ENCODE measurements at places on chromosomes 1 and 21. TPM values are rescaled to one million over a fixed set of nuclear protein-coding genes. Genes with fewer than 3 reads are reported as not detected.

DNA sequence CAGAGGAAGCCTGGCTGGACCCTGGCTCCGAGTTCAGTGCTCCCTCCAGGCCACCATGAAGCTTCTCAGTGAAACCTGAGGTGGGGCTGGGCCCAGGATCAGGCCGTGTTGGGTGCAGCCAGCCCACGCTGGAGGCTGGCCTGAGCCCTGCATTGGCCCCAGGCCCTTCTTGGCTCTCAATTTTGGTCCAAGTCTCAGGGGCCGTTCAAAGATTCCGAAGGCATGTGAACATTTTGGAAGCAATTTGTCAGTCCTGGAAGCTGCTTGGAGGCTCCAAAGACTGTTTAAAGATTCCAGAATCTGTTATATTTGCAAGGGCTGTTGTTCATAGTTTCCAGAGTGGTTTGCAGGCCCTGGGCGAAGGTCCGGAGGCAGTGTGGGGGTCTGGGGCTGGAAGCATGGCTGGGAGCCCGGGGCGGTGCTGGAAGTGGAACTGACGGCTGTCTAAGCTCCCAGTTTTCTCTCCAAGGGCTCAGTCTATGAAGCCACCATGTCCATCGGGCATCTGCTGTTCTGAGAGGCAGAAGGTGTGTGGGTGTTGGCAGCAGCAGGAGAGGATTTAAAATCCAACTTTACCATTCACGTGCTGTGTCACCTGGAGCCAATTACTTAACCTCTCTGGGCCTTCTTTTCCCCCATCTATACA, 104.9 kb downstream of the EPHB2 start:
- no peak for DNase-seq

- DNase-seq: peak; percentile 60
Observed at GRCh38 chr1:21334214-21335087, 44.2 kb upstream of the ECE1 start.

- DNase-seq: no peak
Observed at GRCh38 chr1:207319199-207319598, 2.3 kb upstream of the CD55 start.

GRCh38 chr1:96240438-96240837, 481.1 kb upstream of the PTBP2 start:
- DNase-seq: no peak

- DNase-seq: no peak
Observed at GRCh38 chr1:53984726-53985125, 33.3 kb downstream of the LDLRAD1 start.

DNA sequence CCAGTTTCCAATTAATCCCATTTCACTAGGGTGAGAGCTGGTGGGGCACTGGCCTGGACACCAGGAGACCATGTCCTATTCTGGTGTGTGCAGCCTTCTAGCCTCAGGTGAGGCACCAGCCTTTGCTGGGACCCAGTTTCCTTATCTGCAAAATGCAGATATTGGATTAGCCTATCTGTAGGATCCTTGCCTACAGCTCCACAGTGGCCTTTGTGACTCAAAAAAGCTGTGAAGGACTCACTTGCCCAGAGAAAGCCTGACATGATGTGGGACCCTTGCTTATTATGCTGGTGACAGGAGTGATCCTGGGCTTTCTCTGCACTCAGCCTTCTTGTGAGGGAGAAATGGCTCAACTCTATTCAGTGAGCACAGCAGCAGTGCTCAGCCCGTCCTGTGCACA, 32.3 kb downstream of the TENT5C start:
- no peak for DNase-seq

DNA sequence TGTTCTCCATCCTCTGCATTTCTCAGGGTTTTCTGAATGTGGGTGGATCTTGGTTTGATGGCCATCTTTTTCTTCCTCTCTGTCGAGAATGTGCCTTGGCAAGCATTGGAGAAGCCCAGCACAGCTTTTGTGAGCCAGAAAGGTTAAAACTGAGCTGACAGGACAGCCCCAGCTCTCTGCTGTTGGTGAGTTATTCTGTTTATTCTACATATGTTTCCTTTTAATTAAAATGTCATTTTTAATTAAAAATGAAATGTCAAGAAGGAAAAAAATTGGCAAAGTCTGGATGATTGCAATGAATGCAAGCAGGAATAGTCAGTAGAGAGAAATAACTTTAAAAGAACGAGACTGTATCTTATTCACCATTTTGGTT, 325.8 kb downstream of the PTBP2 start:
- DNase-seq: no peak

DNA sequence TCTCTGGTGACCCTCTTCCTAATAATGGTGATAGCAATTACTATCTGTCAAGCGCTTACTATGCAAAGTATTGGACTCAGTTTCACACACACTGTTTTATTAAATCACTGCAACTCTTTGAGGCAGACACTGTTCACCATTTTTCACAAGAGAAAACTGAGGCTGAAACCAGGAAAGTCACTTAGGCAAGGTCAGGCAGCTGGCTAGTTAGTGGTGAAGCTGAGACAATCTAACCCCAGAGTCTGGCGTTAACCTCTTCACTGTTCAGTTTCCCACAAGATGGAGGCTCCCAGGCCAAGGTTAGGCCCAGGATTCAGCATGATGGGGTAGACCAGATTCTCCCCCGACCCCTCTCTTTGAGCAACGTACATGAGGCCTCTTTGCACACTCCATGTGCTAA, 4.8 kb upstream of the GJA8 start:
- DNase-seq: no peak

GRCh38 chr1:183081402-183082120, 58.3 kb downstream of the LAMC1 start:
- DNase-seq: no peak

The GPN2 gene
- 31.7 TPM for total RNA-seq

The GBP5 gene
- not detected for total RNA-seq

The TOMM40L gene
- 17.9 TPM for total RNA-seq

All from neural crest cell (in vitro differentiated cells).